ENCODE measurements at places on chromosomes 6 and 20.

DNA sequence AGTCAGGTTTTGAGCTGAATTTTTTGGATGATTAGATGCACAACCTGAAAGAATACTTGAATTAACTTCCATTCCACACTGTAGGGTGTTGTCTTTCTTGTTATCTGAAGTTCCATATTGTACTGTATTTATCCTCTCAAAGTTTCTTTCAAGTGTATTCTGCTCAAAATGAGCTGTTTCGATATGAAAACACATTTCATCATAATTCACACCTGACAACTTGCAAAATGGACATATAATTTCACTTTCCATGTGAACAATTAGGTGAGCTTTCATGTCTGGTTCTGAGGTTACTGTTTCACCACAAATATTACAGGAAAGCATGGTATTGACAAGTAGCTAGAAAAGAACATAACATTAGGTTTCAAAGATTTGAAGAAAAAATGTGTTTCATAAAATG lies 1.7 kb downstream of the ZUP1 start:
- peak; percentile 69 for DNase-seq

- no peak for DNase-seq
Observed at GRCh38 chr6:84016029-84016428, 17.5 kb upstream of the MRAP2 start.

DNA sequence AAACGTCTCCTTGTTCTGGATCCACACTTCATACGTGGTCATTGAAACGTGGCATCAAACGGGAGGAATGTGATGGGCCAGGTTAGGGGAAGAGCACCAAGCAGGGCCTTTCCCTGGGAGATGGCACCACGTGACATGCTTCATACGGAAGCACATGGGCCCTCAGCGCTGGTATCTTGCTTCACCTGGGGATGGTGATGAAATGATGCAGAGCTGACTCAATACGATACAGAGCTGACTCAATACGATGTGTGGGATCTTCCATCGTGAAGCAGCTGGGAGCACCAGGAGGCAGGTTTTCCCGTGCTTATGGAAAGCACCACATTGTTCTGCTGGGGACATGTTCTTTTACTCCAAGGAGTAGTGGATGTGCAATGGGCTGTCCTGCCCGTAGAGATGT lies 22.5 kb upstream of the TAGAP start:
- peak; percentile 70 for DNase-seq

DNA sequence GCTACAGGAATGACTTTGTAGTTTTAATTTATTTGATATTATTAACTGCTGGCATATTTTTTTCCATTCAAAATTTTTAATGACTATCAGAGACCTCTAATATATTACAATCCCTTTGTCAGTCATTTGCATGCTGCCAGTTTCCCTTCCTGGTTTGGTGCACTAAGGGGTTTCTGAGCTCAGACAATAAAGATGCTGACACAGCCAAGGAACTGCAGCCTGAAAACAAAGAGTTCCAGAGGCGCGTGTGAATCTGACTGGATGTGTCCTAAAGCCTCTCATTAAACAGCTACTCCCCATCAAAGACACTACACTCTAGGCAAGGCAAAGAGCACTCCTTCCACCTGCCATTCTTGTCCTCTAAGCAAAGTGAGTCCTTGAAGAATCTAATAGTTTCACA lies 116.8 kb upstream of the DST start:
- DNase-seq, result no peak

DNA sequence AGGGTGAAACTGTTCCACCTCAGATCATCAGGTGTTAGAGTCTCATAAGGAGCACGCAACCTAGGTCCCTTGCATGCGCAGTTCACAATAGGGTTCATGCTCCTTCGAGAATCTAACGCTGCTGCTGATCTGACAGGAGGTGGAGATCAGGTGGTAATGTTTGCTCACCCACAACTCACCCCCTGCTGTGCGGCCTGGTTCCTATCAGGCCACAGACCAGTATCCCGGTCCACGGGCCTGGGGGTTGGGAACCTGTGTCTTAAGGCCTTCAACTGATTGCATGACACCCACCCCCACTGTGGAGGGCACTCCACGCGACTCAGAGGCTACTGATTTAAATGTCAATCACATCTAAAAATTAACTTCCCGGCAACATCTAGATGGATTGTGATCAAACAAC lies 411.2 kb upstream of the SULF2 start:
- no peak for DNase-seq

- DNase-seq, result no peak
Observed at GRCh38 chr20:50067461-50067860, 45.5 kb downstream of the UBE2V1 start.

- no peak for DNase-seq
Observed at GRCh38 chr20:62064770-62065673, 659 bp downstream of the TAF4 start.

- DNase-seq, result no peak
Observed at GRCh38 chr6:32982702-32983492, 14.5 kb downstream of the BRD2 start.

DNA sequence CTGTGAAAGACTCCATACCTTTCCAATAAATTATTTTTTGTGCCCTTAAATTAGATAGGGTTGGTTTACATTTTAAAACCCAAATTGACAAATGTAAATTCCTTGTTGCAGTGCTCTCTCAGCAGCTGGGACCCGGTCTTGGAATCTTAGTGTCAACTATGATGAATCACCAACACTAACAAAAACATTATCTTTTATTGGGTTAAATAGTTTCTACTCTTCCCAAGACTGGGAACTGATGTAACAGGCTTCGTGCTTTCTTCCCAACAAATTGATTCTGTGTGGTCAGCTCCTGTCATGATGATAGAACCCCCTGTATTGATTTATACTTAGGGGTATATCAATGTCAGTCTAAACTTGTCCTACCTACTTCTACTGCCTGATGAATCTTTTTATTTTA lies 23.2 kb upstream of the AHI1 start:
- DNase-seq, result no peak

DNA sequence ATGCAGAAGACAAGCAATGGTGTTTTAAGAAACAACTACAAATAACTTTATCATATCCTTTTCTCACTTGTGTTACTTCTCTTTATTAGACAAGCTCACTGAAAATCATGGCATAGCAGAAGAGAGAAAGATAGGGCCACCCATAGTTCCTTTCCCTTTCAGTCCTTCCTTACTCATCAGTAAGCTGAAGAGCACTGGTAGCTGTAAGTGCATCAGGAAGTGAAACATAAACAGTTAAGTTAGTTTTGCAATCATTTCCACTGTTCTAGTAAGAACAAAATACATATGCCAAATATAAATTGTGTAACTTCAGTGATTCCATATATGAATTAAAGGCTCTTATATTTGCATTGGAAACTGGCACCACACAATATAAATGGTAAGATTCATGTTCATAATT lies 220.1 kb downstream of the HACE1 start:
- no peak for DNase-seq

DNA sequence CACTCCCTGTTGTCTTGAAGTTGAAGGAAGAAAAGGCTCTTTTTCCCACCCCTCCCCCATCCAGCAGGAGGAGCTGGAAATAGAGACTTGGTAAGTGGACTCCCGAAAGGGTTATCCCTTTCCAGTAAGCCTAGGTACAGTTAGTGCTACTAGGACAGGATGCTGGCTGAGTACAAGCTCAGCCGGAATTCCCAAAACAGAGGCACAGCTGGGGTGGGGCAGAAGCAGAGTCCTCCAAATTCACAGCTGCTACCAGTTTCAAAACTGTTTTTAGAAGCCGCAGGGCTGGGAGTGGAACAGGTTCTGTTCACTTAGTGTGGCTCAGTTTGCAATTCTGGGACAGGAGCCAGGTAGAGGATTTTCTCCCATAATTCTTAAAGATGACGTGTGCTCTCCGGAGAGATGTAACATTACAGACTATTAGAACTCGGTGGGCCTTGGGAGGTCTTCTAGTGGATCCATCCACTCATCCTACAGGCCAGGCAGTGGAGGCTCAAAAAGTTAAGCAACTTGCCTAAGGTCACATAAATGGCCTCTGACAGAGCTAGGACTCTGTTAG lies 19.0 kb upstream of the UTRN start:
- no peak for DNase-seq

DNA sequence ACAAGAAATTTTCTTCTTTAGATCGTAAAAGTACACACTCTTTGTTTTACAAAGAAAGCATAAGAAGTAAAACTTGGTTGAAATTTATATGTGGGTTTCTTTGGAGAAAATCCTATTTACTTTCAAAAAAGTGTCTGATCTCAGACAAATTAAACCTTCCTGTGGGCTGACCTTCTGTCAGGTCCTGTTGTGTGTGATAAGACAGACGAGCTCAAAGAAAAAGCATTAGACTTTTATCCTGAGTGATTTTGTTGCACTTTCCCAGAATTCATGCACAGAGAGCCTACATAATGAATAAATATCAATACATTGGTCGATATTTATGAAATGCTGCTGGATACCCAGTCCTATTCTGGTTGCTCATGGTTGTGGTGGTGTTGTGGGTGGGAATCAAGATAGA lies 302.1 kb upstream of the SYNCRIP start:
- no peak for DNase-seq

GRCh38 chr6:26158076-26158580 lies 70.9 kb downstream of the HFE start:
- peak; percentile 94 for DNase-seq

GRCh38 chr6:118316796-118317384 lies 231.2 kb upstream of the PLN start:
- DNase-seq, result no peak

GRCh38 chr6:11865680-11866300 lies 87.2 kb upstream of the ADTRP start:
- no peak for DNase-seq

DNA sequence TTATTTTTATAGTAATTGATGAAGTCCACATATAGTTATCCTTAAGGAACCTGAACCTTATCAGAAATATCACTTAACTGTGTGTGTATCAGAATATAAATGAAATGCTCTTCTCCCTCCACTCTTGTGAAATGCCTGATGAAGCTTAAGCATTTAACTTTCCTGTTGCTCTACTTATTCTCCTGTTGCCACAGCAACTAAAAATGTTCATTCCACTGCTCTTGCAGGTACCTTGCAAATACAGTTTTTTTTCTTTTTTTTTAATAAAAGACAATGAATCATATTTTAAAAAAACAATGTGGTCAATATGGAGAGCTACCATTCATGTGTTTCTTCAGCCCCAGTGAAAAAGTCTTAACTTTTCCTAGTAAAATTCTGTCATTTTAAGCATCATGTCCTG lies 210.3 kb downstream of the RFPL4B start:
- DNase-seq, result no peak

GRCh38 chr6:149108038-149108748 lies 209.3 kb upstream of the TAB2 start:
- DNase-seq, result no peak

- DNase-seq, result peak; percentile 84
Observed at GRCh38 chr20:2118783-2119182, 17.2 kb downstream of the STK35 start.

- DNase-seq, result no peak
Observed at GRCh38 chr6:81668615-81669047, 83.8 kb downstream of the TENT5A start.

GRCh38 chr6:33784787-33785186 lies 4.1 kb downstream of the LEMD2 start:
- DNase-seq, result no peak

DNA sequence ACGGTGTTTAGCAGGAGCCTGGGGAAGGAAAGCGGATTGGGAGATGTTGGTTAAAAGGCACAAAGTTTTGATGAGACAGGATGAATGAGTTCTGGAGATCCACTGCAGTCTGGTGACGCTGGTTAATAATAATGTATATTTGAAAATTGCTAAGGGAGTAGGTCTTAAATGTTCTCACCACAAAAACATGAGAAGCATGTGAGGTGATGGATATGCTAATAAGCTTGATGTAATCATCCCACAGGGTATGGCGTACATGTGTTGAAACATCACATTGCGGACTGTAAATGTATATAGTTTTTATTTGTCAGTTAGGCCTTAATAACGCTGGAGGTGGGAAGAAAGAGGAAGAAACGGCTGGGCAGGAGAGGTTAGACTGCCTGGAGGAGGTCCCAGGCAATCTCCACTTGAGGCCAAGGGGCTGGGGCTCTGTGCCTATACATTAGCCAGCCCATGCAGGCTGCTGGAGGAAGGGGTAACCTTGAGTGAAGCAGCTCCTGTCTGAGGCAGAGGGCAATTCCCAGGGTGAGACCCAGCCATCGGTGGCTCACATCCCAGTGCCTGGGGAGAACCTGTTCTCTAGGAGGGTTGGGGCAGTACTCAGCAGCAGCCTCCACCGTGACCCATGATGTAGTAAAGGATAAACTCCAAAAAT lies 188.2 kb upstream of the QKI start:
- DNase-seq, result no peak

DNA sequence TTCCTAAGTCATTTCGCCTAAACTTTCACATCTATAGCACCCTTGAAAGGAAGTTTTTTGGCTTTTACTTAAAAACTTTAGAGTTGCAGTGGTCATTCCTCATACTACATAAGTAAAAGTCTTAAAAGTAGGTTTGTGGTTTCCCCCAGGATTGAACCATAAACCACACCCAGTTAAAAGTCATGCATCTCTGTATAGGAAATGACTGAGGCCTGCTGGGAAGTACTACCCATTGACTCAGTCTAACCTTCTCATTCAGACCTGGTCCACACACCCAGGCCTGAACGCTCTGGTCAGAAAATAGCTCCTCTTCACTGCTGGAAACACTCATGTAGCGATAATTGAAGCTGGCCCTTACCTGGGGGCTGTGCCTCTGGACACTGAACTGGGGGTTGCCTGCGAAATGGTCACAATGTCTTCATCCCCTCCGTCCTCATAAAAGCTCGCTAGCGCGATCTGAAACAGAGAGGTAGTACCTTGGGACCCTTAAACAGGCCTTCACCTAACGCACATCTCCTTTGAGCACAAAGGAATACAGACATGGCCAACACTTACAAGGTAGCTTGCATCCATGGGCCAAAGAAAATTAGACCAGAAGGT lies 2.6 kb downstream of the NSFL1C start:
- peak; percentile 23 for DNase-seq

All from activated CD4-positive, alpha-beta T cell treated with anti-CD3 and anti-CD28 coated beads, Interleukin-2, Interleukin-4, amounts not matched to agents 100 ng/mL and 50 ng/mL, durations not matched to agents 16 hours and 8 hours (primary cell).